ENCODE measurements at places on chromosomes 2 and 18.

DNA sequence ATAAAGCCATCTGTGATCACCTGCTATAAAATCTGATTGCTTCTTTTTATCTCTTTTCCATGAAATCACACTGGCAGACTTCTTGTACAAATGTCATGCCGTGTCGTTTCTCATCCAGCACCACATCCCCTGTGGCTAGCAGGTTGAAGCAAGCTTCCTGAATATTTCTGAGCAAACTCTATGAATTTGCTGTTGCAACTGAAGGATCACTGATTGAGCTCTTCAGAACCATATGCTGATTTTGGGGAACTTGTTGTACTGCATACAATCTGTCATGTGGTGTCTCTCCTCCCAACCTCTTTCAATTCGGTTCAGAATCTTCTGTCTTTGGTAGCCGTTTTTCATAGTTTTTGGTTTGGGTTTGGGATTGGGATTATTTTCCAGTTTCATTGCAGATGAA, 57.7 kb upstream of the RBMS1 start:
- DNase-seq: no peak

DNA sequence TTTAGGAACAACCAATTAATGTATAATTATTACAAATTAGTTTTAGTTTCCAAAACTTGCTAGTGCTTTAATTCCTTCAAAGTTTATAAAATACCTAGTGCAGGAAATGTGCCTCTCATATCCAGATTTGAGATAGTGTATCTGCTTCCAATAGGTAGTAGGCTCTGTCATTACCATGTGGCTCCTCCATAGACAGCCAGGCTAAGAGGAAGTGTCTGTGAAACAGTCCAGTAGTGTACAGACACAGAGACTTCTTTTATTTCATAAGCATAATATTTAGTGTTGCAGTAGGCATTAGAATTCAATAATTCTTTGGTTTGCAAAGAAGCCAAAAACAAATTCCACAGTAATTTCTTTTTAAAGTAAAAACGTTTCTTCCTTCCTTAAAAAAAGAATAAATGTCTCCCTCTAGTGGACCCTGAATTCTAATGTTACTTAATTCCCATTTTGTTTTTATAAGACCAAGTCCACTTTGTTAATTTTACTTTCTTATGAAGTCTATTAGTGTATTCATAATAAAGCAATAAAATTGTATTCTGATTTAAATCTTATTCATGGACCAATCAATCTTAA, 101.2 kb downstream of the NEB start:
- no peak for DNase-seq

DNA sequence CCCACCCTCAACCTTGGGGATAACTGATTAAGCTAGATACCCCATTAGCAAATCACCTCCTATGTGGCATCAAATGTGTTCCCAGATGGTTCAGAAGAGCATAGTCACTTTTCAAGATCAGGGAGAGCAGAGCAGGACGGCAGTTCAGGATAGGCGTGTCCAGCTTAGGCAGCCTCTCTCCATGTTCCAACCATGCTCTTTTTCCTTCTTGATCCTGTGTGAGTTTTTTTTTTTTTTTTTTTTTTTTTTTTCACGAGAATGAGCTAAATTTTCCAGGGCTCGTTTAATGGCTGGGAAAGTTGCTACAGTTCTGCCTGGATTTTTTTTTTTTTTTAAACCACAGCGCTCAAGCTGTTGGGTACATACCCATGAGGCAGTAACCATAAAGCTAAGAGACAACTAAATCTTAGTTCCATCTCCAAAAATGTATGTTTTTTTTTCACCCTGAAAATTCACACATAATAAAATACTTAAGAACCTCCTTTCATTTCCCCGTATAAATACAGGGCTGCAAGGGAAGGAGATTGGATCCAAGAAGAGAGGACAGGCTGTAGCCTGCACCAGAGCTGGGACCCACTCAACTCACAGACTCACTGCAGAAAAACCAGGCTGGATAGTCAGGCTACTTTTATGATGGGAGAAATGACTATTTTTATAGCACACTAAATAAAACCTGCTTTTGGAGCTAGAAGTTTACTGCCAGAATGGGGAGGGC, 244.3 kb downstream of the SETBP1 start:
- DNase-seq: no peak

DNA sequence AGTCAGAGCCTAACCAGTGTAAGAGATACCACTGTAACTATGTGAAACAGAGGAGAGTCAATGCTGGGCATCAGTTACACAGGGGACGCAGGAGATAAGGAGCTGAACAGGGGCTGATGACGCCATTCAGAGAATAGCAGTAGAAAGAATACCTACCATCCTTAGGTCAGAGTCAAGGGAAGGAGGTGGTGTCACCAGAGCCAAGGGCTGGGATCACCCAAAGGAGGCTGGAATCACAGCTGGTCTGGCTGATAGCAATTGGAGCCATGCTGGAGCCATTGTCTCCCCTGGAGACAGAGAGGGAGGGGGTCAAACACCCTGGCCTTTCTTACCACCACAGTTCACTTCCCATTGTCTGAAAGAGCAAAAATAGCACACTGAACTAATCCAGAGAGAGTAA, 37.3 kb upstream of the C18orf32 start:
- DNase-seq: no peak

DNA sequence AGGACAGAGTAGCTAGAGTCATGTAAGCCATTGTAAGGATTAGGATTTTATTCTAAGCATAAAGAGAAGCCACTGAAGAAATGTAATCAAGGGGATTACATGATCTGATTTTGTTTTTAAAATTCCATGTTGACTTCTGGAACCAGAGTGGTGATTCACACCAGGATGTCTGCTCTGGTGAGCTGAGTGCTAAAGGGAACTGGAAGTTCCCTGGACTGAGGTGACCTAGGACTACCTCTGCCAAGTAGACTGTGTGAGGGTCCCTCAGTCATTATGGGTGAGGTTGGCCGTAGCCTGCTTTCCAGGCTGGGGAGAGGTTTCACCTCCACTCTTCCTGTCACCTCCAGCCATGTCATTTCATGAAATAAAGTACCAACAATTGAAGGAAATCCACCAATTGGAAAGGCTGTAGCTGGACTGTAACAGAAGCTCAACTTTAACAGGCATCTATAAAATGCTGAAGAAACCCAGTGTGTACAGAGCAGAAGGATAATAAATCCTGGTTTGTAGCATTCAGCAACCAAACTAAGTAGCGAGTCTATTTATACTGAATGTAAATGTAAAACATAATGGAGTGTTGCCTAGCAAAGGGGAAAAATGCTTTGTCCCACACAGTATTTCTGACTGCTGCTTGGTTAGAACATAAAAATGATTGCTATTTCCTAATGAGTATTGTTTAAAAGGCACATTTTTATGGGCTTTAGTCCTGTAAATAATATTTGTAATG, 507.4 kb upstream of the PKDCC start:
- DNase-seq: no peak
